Forelimb muscle (tissue), 1 donor: ENCODE measurements at places on chromosomes 3 and 15. TPM values are rescaled to one million over a fixed set of nuclear protein-coding genes. Genes with fewer than 3 reads are reported as not detected.

DNA sequence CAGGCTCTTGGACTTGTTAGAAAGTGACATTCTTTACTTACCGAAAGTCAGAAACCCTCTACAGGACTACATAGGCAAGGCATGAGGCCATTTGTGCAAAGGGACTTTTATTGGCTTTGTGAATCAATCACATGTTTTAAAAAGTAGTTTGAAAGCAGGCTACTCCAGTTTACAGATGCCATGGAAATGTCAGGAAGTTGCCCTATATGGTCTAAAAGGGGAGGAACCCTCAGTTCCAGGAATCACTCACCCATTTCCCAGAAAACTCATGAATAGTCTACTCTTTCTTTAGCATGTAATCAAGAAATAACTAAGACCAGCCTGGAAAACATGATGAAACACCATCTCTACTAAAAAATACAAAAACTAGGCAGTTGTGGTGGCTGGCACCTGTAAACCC lies 51.0 kb upstream of the MKRN3 start:
- DNase-seq: no peak

DNA sequence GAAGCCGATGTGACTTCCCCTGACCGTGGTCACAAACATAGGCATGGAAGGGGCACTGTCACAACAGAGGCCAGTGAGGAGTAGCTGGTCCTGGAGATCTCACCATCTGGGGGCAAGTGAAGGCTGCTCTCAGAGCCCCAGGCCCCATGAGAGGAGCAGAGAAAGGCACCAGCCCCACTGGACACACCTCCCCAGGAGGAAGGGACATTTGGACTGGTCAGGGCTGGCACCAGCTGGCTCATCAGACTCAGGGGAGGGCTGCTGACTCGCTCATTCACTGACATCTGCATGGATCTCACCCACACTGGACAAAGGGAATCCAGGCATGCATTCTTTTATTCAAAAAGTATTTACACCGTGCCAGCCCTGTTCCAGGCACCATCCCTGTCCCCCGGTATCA lies 26.8 kb downstream of the ESYT3 start:
- DNase-seq: no peak

DNA sequence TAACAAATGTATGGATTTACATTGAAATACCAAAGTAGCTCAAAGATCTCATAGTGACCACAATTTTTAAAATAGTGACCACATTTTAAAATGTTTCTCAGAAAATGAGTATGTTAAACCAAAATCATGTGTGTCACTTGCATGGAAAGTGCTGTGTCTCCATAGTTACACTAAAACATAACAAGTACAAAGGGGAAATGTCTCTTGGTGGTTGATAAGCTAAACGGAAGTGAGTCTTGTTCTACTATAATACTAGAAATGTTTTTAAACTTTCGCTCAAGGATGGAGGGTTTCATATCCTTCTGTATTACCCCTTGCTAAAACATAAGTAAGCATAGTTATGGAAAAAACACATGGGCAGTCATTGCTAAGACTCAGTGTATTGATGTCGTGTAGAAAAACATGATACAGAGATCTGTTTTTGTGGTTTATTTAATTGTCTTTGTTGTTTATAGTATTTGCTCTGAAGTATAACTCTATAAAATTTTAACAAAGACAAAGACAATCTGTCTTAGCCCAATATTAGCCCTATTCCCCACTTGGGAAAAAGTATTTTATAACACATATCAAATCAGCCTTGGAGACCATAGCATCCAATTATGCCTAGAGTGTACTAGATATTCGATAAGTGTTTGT lies 27.0 kb upstream of the DENND4A start:
- DNase-seq: peak; percentile 39

DNA sequence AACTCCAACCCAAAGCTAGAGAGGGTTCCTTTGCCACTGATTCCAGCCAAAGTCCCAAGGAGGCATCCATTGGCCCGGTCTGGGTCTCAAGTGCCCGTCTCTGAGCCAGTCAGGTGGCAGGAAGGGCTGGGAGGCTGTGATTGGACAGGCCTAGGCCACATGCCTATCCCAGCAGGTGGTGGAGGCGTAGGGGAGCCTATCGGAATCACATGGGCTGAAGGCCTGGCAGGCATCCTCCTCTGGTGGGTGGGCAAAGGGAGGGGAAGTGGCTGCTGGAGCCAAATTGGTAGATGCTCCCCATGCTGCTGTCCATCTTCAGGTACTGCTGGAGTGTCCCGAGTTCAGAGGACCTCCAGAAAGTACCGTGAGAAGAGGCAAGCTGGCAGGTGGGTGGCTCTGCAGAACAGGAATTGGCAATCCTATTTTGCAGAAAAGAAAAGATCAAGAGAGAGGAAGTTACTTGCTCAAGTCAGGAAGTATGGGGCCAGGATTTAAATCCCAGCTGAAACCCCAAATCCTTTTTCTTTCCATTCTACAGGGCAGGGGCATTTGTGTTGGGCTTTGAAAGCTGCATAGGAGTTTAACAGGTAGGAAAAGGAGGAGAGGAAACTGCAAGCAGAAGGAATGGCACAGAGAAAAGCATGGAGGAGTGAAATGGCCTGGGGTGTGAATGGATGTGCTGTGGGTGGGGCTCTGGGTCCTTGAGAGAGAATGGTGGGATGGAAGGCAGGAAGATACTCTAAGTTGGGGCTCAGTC lies 3.7 kb downstream of the CHST13 start:
- no peak for DNase-seq

- DNase-seq: no peak
These were observed 56.8 kb upstream of the TFRC start for GRCh38 chr3:196138482-196139254.

DNA sequence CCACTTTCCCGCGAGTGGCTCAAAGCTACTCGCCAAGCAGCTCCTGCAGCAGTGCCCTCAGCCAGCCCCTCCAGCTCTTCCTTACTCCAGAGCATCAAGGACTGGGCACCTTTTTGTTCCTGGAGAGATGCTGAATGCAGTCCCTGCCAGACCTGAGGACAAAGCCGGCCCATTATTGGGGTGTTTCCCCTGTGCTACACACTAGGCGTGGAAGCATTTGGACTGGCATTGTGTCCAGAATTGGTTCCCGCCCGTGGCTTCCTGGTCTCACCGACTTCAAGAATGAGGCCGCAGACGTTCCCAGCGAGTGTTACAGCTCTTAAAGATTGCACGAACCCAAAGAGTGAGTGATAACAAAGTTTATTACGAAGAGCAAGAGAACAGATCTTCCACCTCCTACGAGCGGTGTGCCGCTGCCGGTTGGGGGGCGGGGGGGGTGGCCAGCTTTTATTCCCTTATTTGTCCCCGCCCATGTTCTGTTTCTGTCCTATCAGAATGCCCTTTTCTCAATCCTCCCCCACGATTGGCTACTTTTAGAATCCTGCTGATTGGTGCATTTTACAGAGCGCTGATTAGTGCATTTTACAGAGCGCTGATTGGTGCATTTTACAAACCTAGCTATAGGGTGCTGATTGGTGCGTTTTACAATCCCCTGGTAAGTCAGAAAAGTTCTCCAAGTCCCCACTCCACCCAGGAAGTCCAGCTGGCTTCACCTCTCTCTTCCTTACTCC lies 62.4 kb downstream of the NSMCE3 start:
- no peak for DNase-seq

NMNAT3 gene
- polyA plus RNA-seq: 5.2 TPM

MESP2 gene
- 0.35 TPM for polyA plus RNA-seq

SNTN gene
- not detected for polyA plus RNA-seq

C3orf20 gene
- 0.11 TPM for polyA plus RNA-seq

OCA2 gene
- 2.8 TPM for polyA plus RNA-seq
